ENCODE measurements at places on chromosomes 13 and 19.
A peak's percentile ranks its signal among the peaks of the same experiment; 100 is the strongest.

DNA sequence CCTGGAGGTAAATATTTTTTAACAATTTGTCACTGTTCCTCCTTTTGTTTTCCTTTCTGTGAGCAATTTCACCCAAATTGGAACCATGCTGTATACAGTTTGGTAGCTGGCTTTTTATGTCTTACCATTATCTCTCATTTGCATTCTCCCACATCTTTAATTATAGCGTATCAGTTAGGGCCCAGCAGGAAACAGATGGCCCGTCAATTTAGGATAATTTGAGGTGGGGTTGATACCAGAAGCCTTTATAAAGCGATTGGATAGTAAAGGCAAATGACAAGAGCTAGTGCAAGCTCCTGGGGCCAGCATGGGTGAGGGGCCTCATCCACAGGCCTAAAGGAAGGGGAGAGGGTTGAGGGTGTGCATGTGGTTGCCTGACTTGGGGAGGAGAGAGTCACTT, 3.8 kb upstream of the IFNL4 start:
- no peak for DNase-seq

DNA sequence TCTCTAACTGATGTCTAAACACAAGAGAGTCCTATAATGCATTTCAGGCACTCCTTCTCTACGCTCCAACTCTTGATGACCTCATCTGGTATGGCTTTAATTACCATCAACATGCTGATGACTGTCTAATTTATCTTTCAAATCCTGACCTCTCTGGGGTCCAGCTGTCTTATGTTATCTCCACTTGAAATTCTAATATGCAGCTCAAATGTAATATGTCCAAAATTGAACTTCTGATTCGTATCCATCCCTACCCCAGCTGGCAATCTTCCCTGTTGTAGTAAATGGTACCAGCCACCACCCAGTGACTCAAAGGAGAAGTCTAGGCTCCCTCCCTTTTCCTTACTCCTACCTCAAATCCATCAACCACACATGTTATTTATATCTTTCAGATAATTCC, 288.0 kb upstream of the SLC10A2 start:
- DNase-seq: no peak

GRCh38 chr19:14048443-14049153, 13.3 kb downstream of the PALM3 start:
- DNase-seq: peak; percentile 71

DNA sequence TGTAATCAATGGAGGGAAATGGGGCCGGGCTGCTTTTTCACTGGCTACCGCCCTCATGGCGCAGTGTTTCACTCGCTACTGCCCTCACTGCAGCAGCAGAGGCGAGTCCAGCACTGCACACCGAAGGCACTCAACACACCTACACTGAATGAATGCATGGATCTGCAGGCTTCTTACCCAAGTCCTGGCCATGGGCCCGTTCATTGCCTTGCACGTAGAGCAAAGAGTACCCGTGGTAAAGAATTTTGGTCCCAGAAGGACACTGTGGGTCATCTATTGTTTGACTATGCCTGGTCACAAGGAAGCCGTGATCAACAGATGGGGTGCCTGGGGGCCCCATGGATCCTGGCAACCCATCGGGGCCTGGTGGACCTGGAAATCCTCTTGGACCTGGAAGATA, 144.9 kb downstream of the COL4A1 start:
- no peak for DNase-seq

DNA sequence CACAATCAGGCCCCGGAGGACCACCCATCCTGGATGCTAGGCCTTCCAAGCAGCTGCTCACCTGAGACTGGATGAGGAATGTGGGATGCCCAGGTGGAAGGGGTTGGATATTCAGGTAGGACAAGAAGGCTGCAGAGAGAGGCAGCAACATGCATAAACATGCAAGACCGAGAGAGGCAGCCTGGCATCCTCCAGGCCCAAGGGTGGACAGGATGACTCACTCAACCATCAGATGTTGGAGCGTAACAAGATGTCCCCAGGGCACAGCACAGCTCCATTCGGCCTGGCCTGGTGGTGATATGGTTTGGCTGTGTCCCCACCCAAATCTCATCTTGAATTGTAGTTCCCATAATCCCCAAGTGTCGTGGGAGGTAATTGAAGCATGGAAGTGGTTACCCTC, 10.0 kb upstream of the CABP5 start:
- no peak for DNase-seq

DNA sequence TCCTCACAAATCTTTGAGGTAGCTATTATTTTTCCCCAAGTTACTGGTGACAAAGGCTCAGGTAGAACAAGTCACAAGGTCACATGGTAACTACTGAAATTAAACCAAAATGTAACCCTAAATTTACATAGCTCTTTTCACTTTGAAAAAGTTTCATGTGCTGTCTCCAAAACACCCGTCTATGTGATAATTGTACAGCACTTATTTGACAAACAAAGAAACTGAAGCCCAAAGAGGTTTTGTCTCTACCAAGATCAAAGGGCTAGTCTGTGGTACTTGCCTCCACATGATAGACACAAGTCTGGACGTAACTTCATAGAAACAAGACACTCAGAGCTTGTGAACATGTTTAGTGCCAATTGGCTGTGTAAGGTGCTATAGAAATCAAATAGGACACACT, 108.3 kb downstream of the SACS start:
- DNase-seq: no peak

- DNase-seq: no peak
Observed at GRCh38 chr19:38317104-38317612, 1.4 kb upstream of the YIF1B start.

DNA sequence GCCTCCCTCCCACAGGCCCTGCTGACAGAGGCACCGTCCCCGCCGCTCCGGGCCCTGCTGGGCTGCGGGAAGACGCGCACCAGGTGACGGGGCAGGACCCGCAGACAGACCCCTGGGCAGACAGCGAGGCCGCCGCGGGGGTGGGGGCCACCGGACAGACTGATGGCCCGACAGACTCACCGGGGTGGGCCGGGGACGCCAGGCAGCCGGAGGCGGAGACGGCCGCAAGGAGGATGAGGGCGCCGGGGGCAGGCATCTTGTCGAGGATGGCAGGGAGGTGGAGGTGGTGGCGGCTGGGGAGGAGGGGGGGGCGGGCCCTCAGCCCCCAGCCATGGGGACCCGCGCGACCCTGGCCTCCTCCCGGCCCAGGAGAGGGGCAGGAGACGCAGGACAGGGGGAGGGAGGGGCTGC, 309 bp downstream of the LMTK3 start:
- DNase-seq: no peak

- DNase-seq: no peak
Observed at GRCh38 chr19:35051796-35052195, 10.3 kb downstream of the HPN start.

DNA sequence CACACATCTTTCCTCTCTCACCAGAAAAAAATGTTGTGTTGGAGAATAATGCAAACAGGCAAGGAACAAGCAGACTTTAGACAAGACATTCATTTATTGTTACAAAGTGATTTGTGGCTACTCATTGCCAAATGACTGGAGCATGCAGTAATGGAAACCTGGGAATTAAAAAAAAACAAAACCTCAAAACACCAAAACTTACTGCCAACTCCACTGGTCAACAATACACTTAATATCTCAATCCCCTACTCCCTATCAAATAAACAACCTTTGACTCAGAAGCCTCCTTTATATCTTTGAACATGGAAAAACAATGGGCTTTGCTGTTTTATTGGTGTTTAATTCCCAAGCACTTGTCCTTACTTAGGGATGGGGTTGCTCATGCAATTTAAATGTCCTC, 112.8 kb downstream of the POSTN start:
- no peak for DNase-seq

DNA sequence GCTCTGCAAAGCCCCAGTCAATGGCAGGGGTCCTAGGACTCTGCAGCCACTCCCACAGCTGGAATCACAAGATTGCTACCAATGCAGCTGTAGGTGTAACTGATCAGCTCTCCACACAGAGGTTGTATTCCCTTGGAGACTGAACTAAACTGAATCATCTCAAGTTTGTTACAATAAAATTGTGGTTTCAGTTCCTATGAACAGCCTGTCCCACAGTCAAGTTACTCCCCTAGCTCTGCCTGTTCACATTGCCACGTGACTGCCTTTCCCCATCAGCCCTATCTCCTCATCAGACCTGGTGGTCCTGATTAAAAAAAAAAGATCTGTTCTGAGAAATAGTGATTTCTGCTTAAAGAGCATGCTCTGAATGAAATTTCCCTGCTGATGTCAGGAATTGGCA, 287.9 kb upstream of the NBEA start:
- no peak for DNase-seq

DNA sequence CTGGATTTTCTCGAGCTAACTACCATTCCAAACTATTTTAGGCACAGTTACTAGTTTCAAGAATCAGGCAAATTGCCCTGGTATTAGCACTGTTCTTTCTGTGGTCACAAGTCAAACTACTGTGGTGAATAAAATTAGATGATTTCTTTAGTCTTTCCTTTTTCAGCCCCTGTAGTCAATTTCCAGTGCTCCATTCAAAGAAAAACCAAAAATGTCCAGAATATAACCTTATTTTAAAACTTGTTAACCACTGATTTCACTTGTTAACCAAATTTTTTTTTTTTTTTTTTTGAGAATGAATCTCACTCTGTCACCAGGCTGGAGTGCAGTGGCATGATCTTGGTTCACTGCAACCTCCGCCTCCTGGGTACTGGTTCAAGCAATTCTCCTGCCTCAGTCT, 50.6 kb upstream of the USPL1 start:
- DNase-seq: no peak
